Effector CD8-positive, alpha-beta T cell (primary cell): ENCODE measurements at places on chromosomes 4 and X.

DNA sequence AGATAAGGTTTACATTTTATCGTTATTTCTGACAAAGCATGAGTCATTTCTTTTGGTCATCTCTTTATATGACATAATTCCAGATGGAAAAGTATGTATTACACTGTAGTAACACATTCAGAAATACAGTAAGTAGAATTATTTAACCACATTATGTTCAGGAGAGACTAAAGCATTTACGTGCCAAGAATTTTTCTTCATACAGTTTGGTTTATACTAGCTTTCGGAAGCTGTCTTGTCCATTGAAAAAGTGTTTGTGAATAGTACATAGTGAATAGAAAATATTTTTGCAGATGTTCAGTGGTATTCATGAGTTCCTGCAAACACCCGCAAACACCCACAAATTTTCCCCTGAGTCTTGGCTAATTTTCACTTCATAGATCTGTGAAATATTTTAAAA lies 1033.0 kb upstream of the INTU start:
- no peak for DNase-seq

DNA sequence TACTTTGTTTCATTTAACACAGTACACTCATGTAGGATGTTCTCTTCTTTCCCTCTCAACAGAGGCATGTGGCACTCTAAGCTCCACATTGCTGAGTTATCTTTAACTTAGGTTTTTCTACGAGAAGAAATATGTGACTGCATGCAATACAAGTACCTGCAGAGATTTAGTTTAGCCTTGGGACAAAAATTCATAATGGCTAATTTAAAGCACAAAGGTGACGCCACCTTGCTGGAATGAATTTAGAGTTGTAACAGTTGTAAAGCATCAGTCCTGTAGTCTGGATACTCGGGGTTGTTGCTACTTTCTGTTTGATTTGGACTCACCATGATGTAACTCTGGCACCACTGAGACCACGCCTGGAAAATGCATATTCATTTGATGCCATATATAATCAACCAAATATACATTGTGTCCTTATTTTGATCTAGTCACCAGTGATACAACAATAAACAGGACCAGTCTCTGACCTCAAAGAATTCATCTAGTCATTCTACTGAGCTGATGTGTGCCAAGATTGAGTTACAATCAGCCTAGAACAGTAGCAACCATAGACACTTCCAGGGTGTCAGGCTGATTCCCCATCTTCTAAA lies 451.0 kb upstream of the ZFP42 start:
- DNase-seq = no peak

DNA sequence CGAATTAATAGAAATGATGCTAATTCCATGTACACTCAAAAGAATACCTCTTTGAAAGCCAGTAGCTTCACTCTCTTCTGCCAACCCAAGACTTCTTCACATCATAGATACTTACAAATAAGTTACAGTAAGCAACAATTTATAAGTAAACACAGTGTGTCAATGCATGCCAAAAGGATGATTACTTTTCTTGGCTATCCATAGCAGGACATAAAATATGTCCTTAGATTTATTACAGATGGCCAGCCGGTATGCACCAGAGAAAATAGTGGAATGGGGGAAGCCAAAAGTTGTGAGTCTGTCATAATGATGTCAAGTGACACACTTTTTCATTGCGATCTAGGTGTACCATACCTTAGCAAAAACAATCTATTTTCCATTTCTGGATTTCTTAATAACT lies 631 bp upstream of the BMX start:
- no peak for DNase-seq

GRCh38 chr4:82560853-82561785 lies 669 bp downstream of the TMEM150C start:
- no peak for DNase-seq

- DNase-seq = no peak
These were observed 10.5 kb downstream of the NKX3-2 start for GRCh38 chr4:13533670-13534343.

DNA sequence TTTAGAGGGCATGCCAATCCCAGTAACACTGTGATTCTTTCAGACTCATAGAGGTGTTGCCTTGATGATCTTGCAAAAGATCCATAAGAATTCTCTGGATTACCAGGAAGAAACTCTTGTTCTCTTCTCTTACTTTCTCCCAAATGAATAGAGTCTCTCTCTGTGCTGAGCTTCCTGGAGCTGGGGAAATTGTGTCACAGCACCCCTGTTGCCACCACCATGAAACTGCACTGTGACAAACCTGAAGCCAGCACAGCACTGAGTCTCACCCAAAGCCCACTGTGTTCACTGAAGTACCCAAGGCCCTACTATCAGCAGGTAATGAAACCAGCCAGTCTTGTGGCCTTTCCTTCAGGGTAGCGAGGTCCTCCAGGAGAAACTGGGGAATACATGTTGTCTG lies 332.7 kb upstream of the FGF16 start:
- no peak for DNase-seq

DNA sequence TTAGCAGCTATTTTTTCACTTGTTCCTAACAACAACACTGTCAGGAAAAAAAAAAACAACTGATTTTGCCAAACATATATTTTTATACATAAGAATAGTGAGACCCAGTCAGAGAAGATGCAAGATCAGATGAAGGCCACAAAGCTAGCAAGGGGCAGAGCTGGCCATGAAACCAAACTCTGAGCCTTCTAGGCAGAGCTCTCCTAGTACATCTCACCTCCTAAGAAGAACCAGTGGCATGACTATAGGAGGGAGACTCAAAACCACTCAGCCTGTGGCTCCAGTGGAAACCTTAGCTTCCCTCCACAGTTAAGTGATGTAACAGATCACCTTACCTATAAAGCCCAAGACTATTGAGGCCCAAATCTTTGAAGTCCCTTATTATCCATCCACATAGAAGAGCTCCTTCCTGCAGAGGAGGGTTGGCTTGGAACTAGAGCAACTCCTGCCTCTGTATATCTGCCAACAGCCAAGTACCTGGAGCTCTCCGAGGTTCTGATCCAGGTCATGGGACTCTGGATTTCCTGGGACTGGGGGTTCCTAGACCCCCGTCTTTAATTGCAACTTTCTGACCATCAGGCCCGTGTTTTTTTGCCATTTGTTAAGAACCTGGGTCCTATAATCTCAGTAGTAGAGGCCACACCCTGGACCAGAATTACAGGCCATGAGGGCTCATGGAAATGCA lies 136.5 kb downstream of the SH3KBP1 start:
- DNase-seq = no peak

DNA sequence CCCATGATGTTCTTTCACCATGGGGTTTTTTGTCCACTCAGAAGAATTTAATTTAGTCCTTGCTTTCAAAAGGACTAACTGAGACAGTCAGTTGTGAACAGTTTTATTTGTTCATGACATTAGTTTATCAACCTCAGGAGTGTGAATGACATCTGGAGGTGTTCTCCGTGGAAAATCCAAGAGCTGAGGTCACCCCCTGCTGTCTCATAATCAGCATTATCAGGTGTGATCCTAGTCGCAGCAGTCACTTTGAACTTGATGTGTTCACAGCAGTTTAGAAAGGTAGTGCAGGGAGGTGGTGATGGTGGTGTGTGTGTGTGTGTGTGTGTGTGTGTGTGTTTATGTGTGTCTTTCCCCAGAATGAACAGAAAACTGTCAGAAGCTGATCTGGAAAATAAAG lies 1760.8 kb upstream of the PCDH10 start:
- DNase-seq = no peak

- DNase-seq = no peak
These were observed 202.6 kb downstream of the PCDH19 start for GRCh38 chrX:100207331-100208024.

- no peak for DNase-seq
These were observed 22.4 kb downstream of the HPRT1 start for GRCh38 chrX:134482371-134482770.

GRCh38 chr4:104424475-104424941 lies 70.2 kb downstream of the CXXC4 start:
- DNase-seq = no peak

DNA sequence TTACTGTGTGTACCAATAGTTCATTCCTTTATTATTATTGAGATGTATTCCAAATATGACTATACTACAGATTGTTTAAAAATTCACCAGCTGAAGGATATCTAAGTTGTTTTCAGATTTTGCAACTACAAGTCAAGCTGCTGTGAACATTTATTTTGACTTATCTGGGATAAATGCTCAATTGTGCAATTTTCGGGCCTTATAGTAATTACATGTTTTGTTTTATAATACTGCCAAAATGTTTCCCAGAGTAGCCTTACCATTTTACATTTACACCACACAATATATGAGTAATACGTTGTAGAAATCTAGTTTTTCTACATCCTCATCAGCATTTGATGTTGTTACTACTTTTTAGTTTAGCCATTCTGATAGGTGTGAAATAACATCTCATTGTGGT lies 179.6 kb downstream of the ANTXR2 start:
- no peak for DNase-seq

DNA sequence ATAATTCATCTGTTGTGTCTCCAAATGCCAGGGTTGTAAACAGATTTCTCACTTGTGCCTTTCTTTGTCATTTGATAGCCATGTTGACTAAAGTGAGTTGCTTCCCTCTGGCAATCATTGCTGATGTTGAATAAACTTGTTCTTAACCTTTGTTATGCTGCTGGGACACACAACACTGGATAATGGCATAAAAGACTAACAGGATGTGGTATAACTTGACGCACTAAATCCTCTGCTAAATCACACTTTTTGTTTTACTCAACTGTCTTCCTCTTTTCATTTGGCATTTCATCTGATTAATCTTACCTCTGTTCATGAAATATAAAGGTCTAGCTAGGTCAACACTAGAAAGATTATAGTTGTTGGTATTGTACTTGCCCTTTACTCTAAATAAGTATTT lies 17.6 kb upstream of the CXCL5 start:
- no peak for DNase-seq

DNA sequence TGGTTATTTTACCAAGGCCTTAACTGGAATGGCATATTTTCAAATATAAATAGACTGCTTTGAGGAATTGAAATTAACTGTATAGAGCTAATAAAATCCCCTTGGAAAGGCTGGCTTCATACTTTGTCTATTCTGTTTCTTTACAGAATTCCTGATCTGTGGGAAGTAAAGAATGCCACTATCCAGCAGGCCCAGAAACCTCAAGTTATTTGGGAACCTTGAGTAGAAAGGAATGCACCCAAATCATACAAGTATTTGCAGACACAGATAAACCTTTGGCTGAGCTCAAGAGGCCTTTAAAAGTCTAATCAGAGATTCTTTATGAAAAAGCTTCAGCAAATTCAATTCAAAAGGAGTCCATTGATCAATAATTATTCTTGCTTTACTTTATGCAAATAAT lies 975.7 kb upstream of the PABPC4L start:
- no peak for DNase-seq

- no peak for DNase-seq
These were observed 502.7 kb downstream of the PACRGL start for GRCh38 chr4:21202959-21203358.

DNA sequence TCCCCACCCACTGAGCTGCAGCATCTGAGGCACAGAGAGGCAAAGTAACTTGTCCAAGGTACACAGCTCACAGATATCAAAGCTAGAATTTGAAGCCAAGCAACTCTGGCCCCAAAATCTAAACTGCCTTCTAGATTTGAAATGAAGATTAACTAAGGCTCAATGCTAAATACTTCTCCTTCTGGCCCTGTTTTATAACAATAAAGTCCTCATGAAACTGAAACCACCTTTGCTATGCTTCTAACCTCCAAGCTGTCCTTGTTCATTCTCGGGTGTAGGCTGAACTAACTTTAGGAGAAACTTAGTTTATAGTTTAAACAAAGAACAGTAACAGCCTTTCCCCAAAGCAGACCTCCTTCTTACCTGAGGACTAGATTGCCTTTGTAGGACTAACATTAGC lies 93.6 kb downstream of the DCTD start:
- DNase-seq = no peak

GRCh38 chrX:11792461-11793421 lies 34.7 kb downstream of the MSL3 start:
- DNase-seq = peak; percentile 13

- no peak for DNase-seq
These were observed 6.5 kb upstream of the PRDX4 start for GRCh38 chrX:23660766-23661132.

DNA sequence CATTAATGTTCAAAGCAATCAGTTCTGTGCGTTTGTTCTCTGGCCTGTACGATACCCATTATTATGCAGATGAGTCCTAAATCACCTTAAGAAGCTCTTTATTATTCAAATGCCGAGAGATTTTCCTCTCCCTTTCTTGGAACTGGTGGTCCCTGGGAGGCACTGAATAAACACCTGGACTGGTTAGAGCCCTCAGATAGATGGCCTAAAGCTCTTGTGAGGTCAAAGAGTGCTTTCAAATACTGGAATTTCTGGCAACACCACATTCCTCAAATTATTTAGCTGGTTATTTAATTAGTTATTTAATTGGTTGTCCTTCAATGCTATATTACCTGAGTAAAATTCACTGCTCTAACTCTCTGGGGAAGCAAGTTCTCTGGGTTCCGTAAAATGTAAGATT lies 3.0 kb downstream of the ARHGEF38 start:
- no peak for DNase-seq

DNA sequence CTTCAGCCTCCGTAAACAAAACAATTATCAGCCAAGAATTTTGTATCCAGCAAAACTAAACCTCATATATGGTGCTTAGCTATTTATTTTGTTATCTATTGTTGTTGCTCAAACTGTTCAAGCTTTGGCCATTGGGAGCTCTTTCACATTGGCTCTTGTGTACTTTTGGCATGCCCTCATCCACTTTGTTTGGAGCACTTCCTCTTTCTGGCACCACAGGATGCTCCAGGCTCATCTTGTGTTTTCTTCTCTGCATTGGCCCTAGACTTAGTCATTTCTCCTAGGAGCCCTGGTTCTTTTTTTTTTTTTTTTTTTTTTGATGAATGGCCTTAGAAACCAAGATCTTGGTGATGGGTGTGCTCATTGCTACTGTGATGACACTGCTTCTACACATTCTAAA lies 74.5 kb downstream of the DIPK2B start:
- no peak for DNase-seq

DNA sequence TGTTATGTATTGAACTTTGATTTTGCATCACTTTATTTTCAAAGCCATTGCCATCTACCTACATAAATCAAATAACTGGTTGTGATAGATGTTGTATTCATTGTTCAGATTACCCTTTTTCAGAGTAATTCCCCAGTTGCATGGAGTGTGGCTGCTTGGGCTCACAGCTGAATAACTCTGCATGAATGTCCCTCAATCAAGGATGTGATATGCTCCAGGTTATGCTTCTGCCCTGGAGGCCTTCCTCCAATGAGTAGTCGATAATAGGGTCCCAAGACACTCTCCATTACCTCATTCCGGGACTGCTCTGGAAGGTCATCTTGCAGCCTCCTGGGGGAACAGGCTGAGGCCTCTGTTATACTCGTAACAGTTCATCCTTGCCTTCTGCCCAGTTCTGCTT lies 251.8 kb downstream of the ADGRL3 start:
- DNase-seq = no peak

- DNase-seq = no peak
These were observed 104.4 kb upstream of the MAMLD1 start for GRCh38 chrX:150258463-150259430.

DNA sequence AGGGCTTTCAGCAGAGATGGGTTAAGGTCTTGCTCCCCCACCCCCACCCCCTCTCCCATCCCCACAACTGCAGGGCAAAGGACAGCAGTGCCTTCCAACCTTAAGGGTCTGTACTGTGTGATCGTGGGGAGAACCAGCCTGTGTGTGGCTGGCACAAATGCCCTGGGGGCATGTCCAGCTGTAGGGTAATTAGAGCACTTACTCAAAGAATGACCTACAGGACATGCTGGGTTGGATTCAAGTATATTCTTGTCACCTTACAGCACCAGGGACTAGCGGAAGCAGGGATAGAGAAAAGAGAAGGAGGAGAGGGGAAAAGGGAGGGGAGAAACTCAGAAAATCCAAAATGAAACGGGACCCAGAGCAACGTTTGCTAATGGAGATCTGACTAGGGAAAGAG lies 191.3 kb upstream of the GATB start:
- no peak for DNase-seq
